ENCODE measurements at places on chromosomes 5 and 9.

- no peak for DNase-seq
Observed at GRCh38 chr9:36456480-36457065, 56.5 kb upstream of the RNF38 start.

- DNase-seq: no peak
Observed at GRCh38 chr9:116141864-116142561, 11.6 kb upstream of the PAPPA start.

DNA sequence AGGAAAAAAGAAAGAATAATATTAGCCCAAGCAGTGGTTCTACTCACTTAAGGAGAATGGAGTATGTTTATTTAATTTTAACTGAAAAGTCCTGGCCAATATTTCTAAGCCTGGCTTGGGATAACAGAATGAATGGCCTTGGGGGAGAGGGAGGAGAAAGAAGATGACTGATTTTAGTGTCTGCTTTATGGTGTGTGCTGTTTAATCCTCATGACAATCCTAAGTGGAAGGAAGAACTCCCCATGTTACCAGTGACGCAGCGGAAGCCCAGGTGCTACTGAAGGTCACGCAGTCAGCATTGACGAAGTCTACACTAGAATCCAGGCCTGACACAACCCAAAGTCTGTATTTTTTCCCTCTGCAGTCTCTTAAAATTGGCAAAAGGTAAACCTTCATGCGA is 50.5 kb downstream of the PALM2AKAP2 start:
- DNase-seq: no peak

- no peak for DNase-seq
Observed at GRCh38 chr9:38194870-38195269, 125.8 kb upstream of the SHB start.

- no peak for DNase-seq
Observed at GRCh38 chr5:119168401-119168800, 97.5 kb downstream of the DMXL1 start.

GRCh38 chr5:131285703-131286399 is 22.0 kb downstream of the CDC42SE2 start:
- no peak for DNase-seq

GRCh38 chr9:108874058-108874788 is 12.2 kb downstream of the ACTL7A start:
- DNase-seq: no peak

DNA sequence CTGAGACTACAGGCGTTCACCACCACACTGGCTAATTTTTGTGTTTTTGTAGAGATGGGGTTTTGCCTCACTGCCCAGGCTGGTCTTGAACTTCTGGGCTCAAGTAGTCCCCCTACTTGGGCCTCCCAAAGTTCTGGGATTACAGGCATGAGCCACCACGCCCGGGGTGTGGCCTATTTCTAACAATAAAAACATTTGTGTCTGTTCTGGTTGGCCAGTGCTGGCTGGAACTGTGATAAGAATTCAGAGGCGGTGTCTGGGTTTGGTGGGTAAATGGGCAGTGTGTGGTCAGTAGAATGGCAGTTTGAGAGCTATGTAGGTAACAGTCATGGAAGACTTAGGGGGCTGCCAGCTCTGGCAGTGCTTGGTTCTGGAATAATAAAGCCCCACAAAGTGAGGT is 46.9 kb upstream of the SYNPO start:
- no peak for DNase-seq

DNA sequence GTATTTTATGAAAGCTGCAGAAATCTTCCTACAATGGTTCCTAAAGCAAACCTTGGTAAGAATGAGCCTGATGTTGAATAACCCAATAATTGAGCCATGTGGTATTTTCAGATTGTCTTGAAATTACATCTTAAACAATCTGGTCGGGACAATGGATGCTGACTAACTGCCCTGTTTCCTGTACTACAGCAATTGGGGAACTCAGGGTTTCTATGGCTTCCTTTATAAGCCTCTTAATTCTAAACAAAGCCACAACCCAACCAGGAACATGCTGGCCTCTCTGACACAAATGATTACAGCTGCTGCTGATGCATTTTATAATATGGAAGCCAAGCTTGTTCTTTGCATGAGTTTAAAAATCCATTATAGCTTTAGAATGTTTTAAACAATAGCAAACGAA is 30.2 kb downstream of the PTPN3 start:
- DNase-seq: no peak

DNA sequence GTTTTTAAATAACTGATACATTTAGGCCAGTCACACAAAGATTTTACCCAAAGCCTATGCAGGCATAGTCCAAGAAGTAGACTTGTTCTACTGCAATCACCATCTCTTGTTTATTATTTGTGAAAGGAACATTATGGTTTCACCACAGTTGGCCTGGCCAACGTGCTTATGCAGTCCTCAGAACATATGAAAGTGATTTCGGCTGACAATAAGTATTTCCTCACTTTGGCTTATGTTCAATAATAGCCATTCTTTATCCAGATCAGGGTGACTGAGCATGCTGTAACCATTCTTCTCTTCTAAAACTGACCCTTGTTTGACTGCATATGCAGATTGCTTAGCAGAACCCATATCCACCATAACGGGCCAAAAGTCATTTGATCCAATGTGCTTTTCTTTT is 76.6 kb upstream of the CCDC152 start:
- no peak for DNase-seq

- no peak for DNase-seq
Observed at GRCh38 chr5:157732596-157733262, 1.5 kb downstream of the THG1L start.

DNA sequence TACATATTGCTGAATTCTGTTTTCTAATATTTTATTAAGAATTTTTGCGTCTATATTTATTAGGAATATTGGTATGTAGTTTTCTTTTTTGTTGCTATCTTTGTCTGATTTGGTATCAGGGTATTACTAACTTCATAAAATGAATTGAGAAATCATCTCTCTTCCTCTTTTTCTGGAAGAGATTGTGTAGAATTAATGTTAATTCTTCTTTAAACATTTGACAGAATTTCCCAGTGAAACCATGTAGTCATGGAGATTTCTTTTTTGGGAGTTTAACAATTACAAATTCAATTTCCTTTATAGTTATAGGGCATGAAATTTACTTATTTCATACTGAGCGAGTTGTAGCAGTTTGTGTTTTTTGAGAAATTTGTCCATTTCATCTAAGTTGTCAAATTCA is 3.3 kb upstream of the FAM170A start:
- no peak for DNase-seq

- no peak for DNase-seq
Observed at GRCh38 chr9:78462611-78463010, 165.7 kb downstream of the PSAT1 start.

- no peak for DNase-seq
Observed at GRCh38 chr5:144040615-144041305, 129.7 kb downstream of the YIPF5 start.

DNA sequence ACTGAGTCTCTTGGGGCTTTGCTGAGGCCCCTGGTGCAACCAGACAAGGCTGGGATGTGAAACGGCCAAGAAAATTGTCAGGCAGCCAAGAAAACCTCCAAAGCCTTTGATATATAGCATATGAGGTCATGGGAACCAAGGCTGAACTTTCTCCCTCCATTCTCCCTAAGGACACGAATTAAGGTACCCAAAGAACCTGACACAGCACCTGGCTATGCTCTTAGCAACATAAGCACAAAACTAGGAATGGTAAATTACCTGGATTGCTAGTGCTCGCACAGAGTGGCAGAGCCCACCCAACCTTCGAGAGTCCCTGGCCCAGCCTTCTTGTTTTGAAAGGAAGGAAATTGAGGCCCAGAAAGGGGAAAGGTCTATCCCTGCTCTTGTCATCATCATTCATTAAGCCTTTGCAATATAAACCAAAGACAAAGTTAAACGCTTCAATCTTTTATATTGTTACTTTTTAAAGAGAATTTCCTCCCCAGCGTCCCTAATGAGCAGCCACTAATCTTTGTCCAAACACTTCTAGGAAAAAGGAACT is 220.0 kb upstream of the NR4A3 start:
- DNase-seq: no peak

GRCh38 chr5:142319560-142320429 is 5.0 kb downstream of the SPRY4 start:
- no peak for DNase-seq

- DNase-seq: no peak
Observed at GRCh38 chr5:59622848-59623247, 270.7 kb downstream of the PDE4D start.

- no peak for DNase-seq
Observed at GRCh38 chr9:124133727-124134126, 122.2 kb downstream of the LHX2 start.

- no peak for DNase-seq
Observed at GRCh38 chr5:58255386-58255785, 204.5 kb downstream of the PLK2 start.

DNA sequence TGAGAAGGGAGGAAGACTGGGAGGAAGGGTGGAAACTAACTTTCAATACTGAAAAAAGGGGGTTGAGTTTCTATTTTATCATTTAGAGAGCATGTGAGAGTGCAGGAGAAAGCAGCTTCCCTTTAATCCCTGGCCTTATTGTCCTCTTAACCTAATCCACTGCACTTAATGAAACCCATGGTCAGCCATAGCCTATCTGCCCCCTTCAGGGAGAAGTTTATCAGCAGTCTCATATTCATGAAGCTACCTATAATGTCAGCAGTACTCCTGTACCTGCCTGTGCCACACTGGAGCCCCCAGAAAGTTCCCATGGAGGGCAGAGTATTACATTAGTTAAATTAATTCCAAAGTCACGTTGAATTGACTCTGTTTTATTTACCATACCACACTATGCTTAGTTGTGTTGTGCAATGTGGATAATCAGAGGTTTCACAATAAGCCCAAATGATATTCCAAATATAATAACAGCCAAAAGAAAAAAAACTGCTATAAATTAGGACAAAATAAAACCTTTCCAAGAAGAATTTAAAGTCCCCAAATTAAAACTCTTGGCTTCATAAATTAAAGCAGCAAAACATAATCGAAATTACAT is 62.9 kb downstream of the MUSK start:
- DNase-seq: no peak

DNA sequence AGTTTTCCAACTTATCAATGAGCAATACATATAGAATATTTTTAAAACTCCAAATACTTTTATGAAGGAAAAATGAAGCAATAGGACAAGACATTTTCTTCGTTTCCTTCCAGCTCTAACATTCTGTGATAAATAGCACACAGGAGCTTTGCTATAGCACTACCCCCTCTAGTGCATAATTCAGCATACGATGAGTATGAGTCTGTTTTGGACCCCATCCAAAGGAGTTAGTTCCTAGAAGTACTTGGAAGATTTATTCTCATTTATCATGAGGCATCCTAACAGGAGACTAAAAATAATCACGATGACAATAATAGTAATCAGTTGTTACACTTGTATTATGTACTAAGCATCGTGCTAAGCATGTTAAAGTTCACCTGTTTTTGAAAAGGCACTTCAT is 1061.3 kb upstream of the DMAC1 start:
- no peak for DNase-seq

DNA sequence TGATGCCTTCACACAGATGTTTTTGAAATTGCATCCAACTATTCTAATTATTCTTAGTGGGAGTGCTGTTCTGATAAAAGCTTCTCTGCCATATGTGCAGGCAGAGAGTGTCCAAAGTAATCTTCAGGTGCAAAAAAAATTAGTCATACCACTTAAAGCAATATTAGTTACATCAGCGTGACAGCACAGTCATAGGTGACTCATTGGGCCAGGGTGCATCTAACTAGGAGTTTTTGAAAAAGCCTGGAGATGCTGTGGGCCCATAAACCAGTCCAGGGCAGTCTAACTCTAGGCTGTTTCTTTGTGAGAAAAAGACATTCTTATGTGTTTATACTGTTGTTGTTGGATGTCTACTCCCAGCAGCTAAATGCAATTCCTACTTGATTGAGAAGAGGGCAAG is 33.0 kb upstream of the C6 start:
- DNase-seq: no peak

GRCh38 chr5:44833249-44833648 is 24.5 kb downstream of the MRPS30 start:
- DNase-seq: no peak

DNA sequence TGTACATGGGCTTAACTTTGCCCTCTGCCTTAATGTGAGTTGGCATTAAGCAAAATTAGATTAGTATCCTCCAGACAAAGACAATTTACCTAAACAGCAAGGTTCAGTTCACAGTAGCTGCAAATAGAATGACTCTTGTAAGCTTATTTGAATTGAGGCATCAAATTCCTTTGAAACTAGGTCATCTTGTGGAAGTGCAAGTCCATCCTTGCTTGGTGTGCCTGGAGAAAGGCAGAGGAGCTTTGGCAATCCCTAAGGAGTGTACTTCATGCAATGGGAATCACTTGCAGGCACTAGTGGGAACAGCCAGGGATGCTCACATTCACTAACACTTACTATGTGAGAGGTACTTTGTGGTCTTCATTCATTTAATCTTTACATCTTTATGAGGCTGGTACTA is 118.3 kb downstream of the DRD1 start:
- no peak for DNase-seq

DNA sequence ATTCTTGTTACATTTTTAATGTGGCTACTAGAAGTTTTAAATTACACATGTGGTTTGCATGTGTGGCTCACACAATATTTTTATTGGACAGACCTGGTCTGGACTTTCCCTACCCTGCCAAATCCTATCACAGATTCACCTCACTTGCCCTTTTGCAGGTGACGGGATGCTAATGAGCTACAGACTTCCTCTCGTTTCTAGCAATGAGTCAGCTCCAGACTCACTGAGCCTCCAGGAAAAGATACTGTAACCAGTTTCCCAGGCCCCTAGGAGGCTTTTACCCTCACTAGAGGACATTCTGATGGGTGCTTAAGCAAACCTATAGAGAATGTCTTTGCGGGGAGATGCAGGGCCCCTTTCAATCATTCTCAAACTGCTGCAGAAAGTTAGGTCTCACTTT is 135.4 kb downstream of the WDR41 start:
- no peak for DNase-seq

GRCh38 chr5:147547730-147548129 is 37.9 kb upstream of the DPYSL3 start:
- DNase-seq: no peak

DNA sequence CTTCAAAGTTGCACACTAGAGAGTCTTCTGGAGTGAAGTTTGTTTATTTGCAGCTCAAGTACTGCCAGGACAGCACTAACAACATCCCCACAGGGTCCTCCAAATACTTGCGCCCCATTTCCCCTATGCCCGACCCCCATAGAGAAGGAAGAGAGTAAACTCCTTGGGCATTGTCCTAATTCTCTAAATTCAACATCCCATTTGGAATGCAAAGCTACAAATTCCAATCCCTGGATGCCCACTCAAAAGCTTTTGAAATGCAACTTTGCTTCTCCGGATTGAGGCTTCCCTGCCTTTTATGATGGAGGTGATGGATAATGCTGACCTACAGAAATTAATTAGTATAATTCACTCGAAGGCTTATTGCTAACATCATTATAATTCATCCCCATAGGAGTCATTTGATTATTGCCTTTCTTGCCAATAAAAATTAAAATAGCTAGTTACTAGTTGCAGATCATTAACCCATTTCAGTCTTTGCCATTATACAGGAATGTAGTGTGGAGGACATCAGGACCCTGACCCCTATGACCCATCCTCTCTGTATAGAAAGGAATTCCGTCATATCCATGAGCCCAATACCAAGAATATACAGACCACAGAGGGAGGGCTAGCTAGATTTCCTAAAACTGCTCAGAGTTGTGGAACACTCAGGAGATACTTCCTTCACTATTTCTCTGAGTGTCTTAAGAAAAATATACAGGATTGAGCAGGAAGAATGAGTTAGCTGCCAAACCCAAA is 277.6 kb downstream of the ZNF608 start:
- no peak for DNase-seq

Data from esophagus squamous epithelium (tissue), 5 donors.